ENCODE measurements at places on chromosomes 3 and 15.

DNA sequence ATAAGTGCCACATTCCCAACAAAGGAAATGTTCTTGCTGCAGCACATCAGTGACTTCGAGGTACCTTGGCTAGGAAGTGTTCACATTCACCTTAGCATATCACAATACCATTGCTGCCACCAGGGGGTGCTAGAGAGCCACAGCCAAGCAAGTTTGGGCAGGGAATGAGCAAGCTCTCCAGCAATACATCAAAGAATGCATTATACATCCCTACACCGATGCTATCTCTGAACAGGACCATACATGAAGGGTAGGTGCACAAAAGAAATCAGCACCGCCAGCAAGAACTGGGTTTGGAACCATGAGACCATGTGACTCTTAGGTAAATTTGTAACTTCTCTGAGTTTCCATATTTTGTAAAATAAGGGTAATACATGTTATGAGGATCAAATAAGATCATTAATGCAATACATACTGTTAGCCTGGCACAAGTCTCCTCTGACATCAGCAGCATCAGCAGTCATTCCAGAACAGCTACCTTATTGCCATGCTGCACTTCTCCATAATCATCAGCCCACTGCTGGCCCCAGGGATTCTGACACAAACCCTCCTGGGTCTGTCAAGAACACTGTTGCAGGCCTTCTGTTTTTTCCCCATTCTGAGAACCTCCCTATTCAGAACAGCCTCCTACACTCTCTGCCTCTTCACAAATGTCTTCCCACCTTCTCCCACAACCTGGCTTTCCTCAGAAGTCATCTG lies 37.5 kb downstream of the RYK start:
- DNase-seq = peak; percentile 74

DNA sequence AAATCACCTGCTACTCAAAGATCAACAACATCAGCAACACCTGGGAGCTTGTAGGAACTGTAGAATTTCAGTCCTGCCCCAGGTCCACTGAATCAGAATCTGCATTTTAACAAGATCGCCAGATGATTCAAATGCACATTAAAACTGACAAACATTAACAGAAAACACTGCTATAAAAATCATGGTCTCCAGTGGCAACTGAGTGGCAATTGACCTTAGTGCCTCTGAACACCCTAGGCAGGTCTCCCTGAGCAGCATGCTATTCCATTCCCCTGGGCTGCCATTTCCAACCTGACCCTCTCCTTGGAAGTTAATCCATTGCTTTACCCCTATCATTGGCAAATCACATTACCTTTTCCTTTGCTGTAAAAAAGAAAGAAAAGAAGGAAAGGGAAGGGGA lies 23.0 kb upstream of the TOP2B start:
- DNase-seq = no peak

DNA sequence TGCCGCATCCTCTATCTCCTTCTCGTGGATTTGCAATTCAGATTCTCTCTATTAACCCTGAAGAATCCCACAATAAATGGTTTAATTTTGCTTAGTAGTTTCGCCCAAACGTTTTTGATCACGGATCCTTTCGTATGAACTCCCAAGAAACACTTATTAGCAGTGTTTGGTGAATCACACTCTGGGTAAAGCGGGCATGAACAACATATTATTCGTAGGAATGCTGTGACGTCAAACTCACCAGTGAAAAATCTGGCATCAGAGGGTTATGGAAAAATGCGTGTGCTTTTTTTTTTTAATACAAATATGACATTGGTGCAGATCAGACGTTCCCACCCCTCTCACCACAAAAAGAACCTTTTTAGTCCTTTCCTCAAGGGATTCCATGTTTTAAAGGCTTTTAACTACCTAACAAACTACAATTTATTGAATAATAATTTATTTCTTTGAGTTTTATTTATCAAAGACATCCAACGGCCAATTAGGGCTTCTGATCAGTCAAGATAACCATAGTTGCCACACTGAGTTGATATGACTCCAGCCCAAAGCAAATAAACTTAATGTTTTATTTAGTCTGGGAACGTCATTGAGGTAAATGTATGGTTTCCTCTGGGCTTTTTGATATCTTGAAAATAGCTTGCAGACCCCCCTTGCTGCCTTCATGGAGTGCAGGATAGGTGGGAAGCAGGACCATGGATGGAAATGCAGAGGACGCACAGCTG lies 45.5 kb upstream of the CGNL1 start:
- DNase-seq = no peak

DNA sequence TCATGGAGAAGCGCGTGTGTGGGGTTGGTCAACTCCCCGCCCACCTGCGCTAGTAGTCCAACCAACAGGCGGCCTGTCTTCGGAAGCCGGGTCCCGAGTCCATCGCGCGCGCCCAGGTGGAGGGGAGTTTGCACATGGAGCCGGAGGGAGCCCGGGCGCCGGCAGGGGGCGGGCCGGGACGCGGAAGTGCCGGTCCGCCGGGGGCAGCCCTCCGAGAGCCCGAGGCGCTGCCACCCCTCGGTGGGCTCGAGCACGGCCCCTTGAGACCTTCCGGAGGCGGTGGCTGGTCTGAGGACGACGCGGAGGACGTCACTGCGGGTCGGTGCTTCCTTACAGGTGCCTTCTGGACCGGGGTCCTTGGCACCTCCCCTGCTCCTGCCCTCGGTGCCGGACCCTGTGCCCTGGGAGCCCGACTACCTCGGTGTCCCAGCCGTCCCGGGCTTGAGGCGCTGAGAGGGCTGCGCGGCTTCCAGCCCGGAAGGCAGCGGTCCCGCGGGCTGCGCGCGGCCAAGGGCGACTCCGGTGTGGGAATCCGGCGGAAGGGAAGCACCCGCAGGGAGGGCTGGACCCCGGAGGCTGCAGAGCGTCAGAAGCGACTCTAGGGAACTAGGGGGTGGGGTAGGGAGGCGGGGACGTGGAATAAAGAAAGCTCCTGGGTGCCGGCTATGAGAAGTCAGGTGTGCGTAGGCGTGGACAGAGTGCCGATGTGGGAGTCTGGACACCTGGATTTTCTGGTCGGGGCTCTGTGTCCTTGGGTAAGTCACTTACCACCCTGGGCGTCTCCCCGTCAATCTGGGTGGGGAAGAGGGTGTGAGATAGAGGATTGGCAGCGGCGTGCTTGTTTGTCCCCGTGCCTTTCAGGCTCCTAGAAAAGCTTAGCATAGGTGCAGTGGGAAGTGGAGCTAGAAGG lies 212.3 kb downstream of the FGF12 start:
- DNase-seq = no peak

- DNase-seq = peak; percentile 80
These were observed 40.8 kb downstream of the EOMES start for GRCh38 chr3:27681249-27681748.

DNA sequence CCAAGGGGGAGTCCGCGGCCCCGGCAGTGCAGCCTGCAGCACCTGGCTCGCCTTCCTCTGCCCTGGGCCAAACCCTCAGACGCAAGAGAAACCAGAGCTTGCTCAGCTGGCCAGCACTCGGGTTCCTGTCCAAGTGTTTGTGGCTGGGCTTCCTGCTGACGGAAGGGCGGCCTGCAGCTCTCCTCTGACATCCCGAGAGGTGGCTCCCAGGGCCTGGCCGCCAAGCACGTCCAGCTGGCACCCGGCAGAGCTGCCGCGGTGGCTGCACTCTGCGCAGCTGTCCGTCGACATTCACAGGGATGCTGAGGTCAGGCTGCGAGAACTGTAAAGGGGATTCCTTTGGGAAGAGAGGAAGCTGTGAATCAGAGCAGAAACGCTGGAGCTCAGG lies 85.6 kb downstream of the CPN2 start:
- peak; percentile 96 for DNase-seq

DNA sequence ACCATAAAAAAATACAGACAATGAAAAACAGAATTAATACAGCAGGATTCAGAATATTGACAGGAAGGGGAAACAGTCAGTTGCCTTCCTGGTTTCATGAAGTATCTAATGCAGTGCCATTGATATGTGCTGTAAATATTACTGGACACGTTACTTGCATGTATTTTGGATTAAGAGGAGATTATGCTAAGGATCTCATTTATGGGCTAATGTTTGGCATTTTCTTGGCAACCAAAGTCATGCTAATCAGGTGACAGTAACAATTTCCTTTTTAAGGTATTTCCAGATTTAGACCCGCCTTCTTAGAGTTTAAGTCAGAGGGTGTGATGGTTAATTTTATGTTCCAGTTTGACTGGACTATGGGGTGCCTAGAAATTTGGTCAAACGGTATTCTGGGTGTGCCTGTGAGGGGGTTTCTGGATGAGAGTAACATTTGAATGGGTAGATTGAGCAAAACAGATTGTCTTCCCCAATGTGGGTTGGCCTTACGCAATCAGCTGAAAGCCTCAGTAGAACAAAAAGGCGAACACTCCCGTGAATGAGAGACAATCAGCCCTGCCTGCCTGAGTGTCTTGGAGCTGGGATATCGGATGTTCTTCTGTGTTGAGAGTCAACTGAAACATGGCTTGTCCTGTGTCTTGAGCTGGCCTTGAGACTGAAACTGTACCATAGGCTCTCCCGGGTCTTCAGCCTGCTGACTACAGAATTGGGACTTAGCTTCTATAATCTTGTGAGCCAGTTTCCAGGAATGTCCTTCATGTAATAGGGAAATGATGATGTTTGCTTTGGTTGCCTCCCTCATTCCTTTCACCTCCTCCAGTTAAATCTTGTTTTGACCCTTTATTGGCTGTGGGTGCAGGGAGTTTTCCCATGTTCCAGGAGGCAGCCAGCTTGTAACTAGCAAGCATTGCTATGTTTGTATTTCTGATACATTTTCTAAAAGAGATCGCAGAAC lies 10.5 kb downstream of the SQOR start:
- peak; percentile 76 for DNase-seq

- DNase-seq = no peak
These were observed 325.2 kb downstream of the ZBBX start for GRCh38 chr3:167054926-167055325.

GRCh38 chr15:20358066-20358778 lies 183.4 kb downstream of the GOLGA6L6 start:
- DNase-seq = no peak

DNA sequence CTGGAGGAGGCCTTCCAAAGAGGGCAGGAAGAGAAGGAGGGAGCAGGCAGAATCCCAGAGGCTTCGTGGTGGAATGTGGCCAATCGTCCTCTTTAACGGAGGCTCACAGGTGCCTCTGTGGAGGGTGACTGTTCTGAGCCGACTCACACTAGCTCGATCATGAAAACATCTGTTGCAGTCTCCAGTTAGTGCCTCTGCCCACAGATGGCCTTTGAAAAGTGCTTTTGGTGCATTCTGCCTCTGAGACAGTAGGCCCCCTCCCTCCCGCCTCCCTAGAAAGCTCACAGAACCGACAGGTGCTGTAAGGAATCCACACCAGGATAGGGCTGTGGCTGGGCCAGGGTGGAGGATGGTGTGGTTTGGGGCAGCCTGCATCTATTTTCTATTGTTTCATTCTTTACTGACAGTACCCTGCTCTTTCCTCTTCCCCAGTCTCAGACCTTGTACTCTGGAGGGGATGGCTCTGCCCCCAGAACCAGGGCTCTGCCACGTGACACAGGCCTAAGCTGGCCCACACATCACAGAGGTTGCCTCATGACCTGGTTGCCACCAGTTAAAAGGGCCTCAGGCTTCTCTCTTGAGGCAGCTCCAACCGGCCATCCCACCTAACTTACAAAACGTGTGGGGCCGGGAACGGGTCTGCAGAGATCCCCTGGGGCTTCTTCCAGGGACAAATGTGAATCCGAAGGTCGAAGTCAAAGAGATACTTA lies 27.2 kb upstream of the PIGZ start:
- no peak for DNase-seq

- DNase-seq = no peak
These were observed 7.4 kb downstream of the PSMD2 start for GRCh38 chr3:184306341-184306972.

DNA sequence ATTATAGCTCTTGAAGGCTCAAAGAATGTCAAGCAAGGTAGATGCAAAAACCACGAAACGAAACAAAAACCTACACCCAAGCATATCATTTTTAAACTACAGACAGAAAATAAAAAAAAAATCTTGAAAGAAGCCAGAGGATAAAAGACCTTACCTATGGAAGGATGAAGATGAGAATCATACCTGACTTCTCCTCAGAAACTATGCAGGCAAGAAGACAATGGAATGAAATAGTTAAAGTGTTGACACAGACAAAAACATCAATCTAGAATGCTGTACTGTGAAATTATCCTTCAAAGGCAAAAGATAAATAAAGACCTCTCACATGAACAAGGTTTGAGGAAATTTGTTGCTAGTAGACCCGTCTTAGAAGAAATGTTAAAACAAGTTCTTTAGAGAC lies 372.0 kb downstream of the ZIC4 start:
- no peak for DNase-seq

DNA sequence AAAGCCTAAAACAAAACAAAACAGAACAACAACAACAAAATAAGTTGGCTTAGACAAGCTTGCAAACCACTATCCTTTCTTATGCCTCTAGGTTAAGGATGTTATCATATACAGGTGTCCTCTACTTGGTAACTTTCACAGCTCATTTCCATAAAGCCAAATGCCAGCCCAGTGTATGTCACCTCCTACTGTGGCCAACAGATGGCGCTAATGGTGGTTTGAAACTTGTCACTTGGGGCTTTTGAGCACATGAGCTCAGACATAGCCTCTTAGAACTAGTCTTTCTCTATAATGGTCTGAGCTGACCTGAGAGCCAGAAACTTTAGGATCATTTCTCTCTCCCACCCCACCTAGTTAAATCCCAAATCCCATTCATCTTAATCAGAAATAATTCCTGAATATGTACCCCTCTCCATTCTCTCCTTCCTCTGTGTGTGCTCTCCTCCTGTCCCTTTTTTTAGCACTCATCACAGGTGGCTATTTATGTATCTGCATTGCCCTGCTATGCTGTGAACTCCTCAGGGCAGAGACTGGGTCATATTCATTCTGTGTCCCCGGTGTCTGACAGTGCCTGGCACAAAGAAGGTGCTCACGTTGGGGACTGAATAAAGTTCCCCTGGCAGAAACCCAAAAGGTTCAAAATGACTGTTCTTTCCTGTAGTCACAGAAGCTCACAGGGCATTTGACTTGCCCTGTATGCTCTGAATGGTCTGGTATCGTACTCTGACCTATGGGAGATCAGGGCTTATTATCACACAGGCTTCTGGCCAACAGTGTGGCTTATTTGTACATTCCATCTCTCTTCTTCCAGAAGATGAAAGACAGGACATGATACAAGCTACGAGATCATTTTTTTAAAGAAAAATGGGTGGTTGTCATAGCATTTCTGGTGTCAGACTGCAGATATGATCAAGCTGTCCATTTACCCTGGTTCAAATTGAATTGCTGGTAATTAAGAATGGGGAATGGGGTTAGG lies 319.3 kb upstream of the AZI2 start:
- DNase-seq = peak; percentile 62

DNA sequence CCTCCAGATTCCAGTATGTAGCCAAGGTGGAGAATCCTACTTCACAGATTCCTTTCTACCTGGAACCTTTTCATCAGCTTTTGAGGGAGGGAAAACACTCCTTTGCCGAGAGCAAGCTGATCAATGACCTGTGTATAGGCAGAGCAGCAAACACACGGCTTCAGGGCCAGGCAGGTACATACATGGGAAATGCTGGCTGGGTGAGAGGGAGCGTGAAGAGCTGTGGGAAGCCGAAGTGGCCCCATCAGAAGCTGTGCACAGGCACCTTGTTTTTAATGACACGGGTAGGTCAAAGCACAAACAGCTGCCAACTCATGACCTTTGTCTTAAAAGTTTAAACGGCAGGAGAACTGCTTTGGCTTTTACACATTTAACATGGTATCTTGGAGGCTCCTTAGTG lies 25.3 kb downstream of the STARD5 start:
- DNase-seq = no peak

GRCh38 chr15:47876986-47877385 lies 159.7 kb downstream of the SEMA6D start:
- DNase-seq = no peak

All from iris pigment epithelial cell (primary cell).